ENCODE measurements at places on chromosomes 1 and 21.

GRCh38 chr1:25468033-25468432 lies 37.3 kb downstream of the MACO1 start:
- DNase-seq = no peak

- peak; percentile 97 for DNase-seq
Measured at GRCh38 chr1:109075531-109076490, at the start of gene TAF13. TSS of gene TAF13 (minus strand) at chr1:109076003. CDS start at chr1:109075947, 56 bp downstream.

DNA sequence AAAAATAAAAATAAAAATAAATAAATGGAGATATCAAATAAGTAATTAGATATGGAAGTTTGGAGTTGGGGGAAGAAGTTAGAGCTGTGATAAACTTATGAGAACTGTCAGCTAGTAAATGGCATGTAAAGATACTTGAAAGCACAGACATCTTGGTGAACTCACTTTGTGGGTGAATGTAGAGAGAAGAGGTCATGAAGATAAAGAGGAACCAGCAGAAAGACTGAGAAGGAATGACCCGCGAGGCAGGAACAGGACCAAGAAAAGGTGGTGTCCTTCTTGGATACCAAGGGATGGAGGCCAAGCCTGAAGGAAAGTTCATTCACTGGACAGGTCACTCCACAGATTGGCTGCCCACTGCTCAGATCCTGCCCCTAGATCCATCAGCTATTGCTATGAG lies 4.7 kb upstream of the CAPZB start:
- no peak for DNase-seq

DNA sequence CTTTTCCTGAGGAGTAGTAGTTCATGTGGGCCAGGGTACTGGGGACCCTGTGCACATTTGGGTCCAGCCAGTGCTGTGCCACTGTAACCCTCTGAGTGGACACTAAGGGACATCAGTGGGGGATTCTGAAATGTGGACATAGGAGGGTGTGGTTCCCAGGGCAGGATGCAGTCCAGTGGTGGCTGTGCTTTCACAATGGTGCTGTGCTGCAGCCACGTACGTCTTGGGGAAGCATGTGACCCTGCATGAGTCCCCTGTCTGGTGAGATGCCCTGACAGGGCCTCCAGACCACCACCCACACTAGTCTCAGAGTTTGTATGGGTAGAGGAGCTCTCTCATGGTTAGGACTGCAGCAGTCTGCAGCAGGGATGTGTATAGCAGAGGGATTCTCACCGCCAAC lies 37.8 kb upstream of the WNT2B start:
- no peak for DNase-seq

GRCh38 chr1:43318831-43319230 lies 18.0 kb downstream of the TIE1 start:
- DNase-seq = no peak

DNA sequence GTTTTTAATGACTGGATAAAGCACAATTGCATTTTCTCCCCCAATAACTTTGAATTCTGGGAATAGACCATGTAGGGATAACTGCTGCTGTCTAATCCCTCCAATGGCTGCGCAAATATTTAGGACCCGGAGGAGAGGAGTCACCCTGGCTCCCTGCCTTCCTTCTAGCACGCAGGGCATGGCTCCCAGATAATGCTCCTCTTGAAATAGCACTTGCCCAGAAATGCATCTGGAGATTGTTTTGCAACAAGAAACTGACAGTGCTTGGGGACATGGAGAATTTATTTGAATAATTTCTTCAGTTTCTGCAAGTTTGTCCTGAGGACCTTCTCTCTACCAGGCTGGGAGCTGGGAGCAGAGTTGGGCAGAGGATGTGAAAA lies 83.5 kb downstream of the MAN1C1 start:
- DNase-seq = peak; percentile 34

- DNase-seq = no peak
Measured at GRCh38 chr1:109923131-109923945, 12.7 kb downstream of the CSF1 start.

- DNase-seq = no peak
Measured at GRCh38 chr1:59016390-59016789, 232.5 kb upstream of the JUN start.
